ENCODE measurements at places on chromosomes 16 and 17. TPM values are rescaled to one million over a fixed set of nuclear protein-coding genes. Genes with fewer than 3 reads are reported as not detected.

DNA sequence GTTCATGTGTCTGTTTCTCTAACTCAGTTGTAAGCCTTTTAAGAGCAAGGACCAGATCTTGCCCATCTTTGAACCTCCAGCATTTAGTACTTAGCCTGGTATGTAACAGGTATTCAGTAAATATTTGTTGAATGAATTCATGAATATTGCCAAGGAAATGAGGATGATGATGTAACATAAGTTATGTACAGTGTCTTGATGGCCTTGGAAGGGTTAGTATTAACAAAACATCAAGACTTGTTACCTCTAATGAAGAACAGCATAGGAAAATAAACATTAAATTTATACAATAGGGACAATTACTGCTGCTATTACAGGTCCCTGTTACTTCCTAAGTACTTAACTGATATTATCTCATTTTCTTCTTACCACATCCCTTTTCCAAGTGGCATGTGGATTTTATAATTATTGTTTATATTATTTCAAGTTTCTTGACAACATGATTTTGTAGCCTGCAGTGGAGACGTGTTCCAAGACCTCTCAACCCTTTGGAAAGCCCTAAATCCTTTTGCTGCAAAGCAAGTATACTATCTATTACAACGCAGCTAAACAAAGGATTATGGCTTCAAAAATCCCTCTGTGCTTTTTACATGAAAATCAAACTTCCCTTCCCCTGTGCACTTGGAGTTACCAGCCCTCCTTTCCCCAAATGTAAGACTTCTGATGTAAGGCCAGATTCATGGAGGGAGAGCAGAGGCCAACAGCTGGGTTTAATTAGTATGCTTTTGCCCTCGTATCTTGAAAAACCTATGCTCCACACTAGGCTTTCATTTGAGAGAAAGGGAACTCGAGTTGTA lies 77.4 kb upstream of the SMIM36 start:
- DNase-seq, result peak; percentile 57

DNA sequence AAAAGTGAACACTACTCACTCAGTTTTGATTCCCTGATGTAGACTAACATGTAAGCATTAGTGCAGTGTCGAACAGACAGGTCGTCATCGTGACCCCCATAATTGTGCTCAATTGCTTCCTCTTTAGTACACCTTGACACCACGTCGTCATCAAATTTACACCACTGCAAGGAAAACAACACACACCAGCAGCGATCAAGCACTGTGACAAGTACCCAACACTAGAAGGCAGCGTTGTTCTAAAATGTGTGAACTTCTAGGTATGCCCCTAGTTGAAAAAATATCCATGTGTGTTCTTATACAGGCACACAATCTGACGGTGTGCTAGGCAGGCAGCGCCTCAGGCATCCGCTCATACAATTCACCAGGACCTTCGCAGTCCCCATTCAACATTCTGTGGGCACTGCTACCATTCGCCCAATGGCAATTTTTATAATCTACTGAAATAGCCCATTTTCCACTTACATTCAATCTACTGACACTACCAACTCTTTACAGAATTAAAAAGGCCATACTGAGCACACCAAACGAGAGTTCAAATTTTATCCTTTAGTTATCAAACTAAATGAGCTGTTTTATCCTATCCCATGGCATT lies 23.1 kb downstream of the LITAFD start:
- DNase-seq, result peak; percentile 28

DNA sequence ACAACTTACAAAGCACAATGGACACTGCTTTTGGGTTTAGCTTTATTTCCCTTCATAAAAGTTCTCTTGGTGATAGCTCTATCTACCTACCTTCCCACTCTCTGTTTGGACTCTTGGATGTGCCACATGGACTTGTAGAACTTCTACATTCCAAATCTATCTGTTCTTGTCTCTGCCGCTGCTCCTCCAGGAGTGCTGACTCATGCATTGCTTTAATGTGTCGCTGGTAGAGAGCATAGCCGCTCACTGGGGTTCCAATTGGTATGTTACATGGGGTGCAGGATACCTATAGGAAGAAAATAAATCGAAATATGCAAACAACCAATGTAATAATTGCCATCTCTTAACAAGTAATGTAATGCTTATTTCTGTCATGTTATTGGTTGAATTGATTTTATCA lies 92.1 kb downstream of the TTC19 start:
- no peak for DNase-seq

DNA sequence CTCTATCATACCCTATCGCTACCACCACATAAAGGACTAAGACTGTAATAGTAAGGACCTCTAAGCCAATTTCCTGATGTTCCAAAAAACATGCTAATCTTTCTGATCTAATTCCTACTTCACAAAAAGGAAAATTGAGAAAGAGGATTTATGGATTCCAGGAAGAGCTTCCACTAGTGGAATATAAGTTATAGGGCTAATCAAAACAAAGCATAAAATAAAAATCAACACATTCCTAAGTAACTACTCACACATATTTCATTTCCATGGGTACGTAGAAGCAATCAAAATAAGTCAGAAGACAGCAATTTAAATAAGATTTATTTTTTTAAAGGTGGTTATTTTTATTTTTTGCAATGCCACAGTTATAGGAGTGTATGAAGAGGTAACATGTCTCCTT lies 12.4 kb downstream of the CCDC43 start:
- DNase-seq, result peak; percentile 51

DNA sequence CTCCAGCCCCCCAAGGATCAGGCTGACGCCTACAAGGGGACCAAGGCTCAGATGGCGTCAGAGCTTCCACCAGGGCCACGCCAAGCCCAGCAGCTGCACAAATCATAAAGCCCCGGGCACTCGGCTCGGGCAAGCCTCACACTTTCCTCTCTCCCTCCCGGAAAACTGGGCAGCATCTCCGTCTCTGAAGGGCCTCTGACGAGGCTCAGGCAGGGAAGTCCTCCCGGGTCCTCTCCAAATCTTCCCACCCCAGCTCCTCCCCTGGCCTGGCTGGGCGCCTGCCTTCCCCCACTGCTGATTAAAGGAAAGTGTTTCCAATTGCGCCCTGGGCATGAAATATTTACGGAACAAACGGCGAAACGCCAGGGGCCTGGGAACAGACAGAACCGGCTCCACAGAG lies 38.5 kb downstream of the PIEZO1 start:
- DNase-seq, result no peak

- no peak for DNase-seq
Measured at GRCh38 chr16:58123896-58124600, 5.1 kb downstream of the CFAP20 start.

- DNase-seq, result no peak
Measured at GRCh38 chr17:57599271-57600045, 145.6 kb downstream of the CCDC182 start.

- no peak for DNase-seq
Measured at GRCh38 chr17:51647826-51648225, 387.5 kb downstream of the UTP18 start.

DNA sequence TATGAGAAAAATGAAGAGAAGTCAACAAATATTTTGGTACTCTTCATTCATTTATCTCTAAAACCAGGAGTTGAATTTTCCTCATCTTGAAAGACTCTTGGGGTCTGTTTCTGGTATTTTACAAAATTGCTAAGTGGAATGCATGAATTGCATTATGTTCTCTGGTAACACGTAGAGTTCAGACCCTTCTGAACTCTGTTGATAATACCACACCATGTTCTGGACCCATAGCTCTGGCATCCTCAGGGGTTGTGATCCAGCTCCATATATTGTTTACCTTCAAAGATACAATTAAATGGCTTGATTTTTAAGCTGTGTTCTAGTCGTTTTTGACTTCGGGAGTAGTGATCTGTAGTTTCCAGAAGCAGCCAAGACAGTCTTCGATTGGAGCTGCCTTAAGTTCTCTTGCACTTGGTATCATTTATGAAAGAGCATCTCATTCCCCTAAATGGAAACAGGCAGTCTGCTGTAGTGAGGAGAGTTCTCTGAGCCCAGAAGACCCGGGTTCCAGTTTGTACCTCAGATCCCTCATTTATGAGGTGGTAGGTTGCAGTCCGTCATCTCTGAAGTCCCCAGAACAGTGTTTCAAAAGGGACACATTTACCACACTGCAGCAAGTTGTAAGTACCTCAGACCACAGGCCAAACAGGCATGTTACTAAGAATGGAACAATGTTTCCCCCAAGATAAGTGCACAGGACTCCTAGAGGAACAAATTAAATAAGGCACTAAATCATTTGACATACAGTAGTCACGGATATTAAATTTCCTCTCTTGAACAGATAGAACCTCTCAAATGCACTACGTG lies 9.6 kb downstream of the PSMD7 start:
- DNase-seq, result no peak

- no peak for DNase-seq
Measured at GRCh38 chr16:5215901-5216300, 118.3 kb upstream of the EEF2KMT start.

DNA sequence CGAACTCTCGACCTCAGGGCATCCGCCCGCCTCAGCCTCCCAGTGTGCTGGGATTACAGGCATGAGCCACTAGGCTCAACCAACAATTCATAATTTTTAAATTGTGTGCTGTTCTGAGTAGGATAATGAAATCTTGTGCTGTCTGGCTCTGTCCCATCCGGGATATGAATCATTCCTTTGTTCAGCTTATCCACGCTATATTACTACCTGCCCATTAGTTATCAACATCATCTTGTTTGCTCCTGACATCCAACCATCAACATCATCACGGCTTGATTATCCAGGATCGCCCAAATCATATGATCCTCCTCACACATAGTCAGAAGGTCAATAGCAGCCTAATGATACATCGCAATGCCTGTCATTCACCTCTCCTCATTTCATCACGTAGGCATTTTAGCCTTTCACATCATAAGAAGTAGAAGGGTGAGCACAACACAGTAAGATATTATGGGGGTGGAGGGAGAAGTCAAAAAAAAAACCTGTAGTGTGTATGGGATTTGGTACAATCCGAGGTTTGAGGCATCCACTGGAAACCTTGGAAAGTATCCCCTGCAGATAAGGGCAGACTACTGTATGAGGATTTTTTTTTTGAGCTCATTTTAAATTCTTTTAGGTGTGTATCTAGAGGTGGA lies 77.0 kb upstream of the SIAH1 start:
- DNase-seq, result no peak

GRCh38 chr17:37025847-37026530 lies 77.2 kb downstream of the AATF start:
- no peak for DNase-seq

- no peak for DNase-seq
Measured at GRCh38 chr17:48728232-48729231, at the start of gene HOXB13. Gene HOXB13 (minus strand): TSS chr17:48728750. CDS start chr17:48728593, 157 bp downstream.

GRCh38 chr16:54690710-54691109 lies 240.0 kb upstream of the IRX5 start:
- DNase-seq, result no peak

DNA sequence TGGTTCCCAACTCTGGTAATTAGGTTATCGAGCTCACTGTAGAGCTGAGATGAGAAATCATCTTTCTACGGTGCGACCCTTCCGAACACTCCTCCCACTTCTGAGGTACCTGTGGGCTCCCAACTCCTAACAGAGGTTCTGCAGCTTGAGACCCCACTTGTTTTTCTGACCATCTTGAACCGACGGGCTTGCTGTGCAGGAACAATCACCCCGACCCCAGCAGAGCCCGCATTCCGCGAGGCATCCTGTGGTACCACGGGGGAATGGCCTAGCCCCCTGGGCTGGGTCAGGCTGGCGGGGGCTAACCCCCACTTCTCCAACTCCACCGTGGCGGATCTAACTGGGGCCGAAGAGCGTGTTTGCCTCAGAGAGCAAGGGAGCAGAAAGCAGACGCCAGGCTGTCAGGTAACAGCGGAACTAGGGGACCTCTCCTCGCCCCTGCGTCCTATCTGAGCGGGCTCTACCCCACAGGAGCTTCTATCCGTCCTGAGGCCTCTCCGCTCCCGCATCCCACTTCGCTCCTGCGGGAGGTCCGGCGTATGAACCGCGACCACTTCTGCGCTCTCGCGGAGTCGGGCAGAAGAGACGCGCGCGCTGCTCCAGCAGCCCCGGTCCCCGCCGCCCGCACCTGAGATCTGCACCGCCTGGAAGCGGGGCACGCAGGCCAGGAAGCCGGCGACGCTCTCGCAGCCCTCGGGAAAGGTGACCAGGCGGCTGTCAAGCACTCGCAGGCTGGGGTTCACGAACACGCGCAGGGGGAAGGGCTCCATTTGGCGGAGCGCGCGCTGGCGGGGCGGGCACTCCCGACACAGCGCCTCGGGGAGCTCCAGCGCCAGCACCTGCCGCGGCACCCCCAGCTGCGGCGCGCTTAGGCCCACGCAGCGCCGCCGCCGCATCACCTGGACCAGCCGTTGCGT lies 761 bp downstream of the PDF start:
- DNase-seq, result no peak

- DNase-seq, result no peak
Measured at GRCh38 chr17:79007504-79008381, 1.8 kb downstream of the CANT1 start.

DNA sequence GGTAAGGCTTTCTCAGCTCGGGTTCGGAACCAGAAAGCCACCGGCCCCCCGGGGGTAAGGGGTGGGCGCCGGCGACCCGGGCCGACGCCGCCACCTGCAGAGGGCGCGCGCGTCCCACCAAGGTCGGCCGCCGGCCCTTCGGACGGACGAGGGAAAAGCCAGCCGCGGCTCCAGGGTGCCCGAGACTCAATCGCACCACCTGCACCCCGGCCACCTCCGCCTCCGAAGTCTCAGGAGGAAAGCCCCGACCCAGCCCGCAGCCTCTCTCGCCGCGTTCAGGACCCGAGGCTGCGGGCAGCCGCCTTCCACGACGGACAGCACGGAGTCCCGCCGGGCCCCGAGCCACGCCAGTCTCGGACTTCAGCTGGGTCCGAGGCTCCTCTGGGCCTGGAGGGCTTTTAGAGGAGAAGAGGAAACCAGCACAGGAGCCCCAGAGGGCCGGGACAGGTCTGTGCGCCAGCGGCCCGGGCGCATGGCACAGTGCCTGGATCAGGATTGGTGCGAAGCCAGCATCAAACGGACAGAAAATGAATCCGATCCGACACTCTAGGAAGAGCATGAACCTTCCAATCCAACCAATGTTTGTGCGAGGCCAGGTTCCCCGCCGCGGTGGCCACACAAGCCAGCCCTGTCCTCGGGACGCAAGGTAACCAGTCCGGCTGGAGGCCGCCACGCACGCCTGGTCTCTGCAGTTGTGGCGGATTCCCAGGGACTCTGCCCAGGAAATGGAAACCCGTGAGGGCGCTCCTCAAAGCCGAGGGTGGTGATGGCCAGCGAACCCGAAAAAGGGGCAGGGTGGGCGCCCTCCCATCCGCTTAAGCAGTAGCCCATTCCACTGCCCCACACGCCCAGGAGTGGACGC lies 6.7 kb downstream of the CBX8 start:
- no peak for DNase-seq

GRCh38 chr16:63617047-63617989 lies 1504.5 kb downstream of the CDH11 start:
- no peak for DNase-seq

LRRC36 gene
- total RNA-seq, result not detected

FOXC2 gene
- 7.4 TPM for total RNA-seq

ZSWIM7 gene
- 17.1 TPM for total RNA-seq

NLRC3 gene
- not detected for total RNA-seq

CHP2 gene
- not detected for total RNA-seq

CMTM1 gene
- total RNA-seq, result 5.7 TPM

GPS2 gene
- 39.1 TPM for total RNA-seq
